ENCODE measurements at places on chromosomes 3 and 15. TPM values are rescaled to one million over a fixed set of nuclear protein-coding genes. Genes with fewer than 3 reads are reported as not detected.

DNA sequence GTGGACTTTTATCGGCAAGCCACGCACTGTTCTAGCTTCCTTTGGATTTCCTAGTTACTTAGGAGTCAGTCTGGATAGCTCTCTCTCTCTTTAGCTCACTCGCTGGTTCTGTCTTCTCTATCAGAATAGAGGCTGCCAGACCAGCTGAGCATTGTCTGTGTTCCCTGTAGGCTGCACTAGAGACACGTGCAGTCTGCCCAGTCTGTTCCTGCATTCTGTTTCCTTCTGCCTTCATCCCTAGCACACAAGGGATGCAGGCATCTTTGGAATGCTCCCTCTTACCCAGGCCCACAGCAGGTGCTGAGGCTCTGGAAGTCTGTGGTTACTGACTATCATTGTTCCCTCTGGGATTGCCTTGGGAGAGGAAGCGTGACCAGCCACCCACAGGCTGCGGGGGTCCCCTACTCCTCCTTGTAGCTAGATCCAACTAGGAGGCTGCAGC lies 322.8 kb downstream of the ZNF621 start:
- no peak for DNase-seq

The TTBK2 gene
- polyA plus RNA-seq, result 12.3 TPM

GRCh38 chr3:87420171-87420570 lies 143.8 kb upstream of the POU1F1 start:
- DNase-seq, result no peak

The PLIN1 gene
- polyA plus RNA-seq, result 1.4 TPM

- no peak for DNase-seq
These were observed 357.2 kb downstream of the ROBO1 start for GRCh38 chr3:79410617-79411016.

- no peak for DNase-seq
These were observed 18.7 kb upstream of the RTP2 start for GRCh38 chr3:187721055-187721454.

The GABRB3 gene
- polyA plus RNA-seq, result 5.1 TPM

The MEX3B gene
- polyA plus RNA-seq, result 10.8 TPM

GRCh38 chr3:27368831-27369607 lies at the start of gene NEK10:
Gene NEK10, minus strand, starts transcription at chr3:27369383. Its CDS starts 16,501 bp downstream, at chr3:27352882.
- DNase-seq, result peak; percentile 92

The YEATS2 gene
- polyA plus RNA-seq, result 31.1 TPM

The XYLB gene
- 14.5 TPM for polyA plus RNA-seq
